ELF-1 (cell line): ENCODE measurements at places on chromosomes 5 and 9.

DNA sequence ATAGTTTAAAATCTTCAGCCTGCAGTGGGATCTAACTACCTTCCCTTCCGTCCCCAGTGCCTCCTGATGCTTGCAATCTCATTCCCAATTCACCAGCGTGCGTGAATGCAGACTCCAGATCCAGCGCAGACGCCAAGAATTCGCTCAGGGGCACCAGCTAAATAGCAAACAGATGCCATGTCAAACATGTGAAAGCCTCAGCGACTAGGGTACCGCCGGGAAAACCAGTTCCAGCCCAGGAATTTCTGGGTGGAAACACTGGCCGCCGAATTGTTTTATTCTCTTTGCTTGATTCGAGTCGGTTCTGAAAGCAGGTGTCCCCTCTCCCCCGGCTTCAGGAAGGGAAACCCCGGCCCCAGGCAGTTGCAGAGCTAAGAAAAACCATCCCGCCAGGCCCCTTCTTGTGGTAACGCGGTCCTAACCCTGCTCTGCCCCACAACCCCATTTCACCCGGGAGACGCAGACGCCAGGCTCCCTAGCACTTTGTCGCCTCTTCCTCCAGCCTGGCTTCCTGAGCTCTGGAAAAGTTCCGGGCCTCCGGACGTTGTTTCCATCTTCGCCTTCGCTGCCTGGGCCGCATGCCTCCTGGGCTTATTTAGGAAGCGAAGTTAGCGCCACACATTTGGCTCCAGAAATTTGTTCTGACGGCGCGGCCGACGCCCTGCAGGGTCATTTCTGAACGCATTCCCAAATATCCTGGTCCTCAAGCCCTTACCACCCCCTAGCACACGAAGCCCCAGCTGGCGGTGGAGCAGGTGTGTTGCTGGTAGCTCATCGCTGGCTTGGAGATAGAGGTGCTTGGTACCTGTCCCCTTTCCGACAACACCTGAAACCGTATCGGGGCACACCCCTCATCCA lies 665 bp upstream of the LVRN start:
- peak; percentile 73 for DNase-seq

DNA sequence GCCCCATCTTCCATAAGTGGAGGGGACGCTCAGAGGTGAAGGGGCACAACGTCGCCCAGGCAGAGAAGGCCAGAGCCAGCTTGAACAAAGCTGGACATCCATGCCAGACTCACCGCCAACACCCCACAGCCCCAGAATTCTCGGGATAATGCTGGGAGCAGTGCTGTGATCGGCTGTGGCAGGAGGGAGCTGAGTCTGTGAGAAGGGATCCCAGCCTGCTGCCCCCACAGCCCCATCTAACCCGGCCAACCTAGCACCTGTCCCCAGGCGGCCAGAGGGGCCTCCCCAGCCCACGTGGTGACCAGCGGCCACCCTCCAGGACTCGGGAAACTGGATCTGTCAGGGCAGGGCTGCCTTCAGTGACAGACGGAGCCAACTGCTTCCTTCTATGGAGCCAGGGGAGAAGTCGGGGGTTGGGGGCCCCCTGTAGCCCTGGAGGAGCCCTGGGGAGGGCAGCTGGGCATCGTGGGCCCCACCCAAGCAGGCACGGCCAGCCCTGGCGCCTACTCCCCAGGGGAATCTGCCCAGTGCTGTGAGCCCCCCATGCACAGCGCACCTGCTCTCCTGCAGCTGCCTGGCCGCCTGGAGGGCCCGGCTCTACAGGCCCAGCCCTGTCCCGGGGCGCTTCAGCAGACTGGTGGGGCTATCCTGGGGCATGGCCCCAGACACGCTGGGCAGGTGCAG lies 6.0 kb downstream of the BRD3 start:
- DNase-seq, result no peak

DNA sequence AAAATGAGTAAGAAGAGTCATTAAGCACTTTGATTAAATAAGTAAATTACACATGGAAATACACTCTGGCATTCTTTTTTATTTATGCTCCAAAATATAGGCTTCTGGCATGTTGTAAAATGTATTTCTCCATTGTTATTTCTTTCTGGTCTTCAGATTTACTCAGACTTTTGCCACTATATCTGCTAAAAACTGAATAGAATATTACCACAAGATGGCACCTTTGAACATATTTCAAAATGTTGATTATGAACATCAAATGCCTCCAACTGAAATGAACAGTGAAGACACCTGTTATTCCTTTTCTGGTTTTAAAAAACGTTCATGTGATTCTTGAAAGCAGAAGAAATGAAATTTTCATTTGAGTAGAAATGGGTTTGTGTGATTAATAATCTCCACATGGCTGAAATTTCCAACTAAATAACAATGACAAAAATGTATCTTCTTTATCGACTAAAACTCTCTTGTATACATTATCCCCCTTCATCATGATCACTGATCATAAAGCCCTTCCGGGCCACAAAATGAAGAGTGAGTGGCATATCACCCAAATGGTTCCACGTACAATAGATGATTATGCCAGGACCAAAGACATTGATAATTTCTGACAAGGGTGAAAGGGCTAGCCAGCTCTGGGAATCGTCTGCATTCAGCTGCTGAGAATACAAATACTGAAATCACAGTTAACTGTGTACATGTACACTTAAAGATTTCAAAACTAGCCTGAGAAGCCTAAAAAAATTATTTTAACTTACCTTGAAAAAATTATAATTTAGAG lies 23.8 kb downstream of the TYRP1 start:
- no peak for DNase-seq

DNA sequence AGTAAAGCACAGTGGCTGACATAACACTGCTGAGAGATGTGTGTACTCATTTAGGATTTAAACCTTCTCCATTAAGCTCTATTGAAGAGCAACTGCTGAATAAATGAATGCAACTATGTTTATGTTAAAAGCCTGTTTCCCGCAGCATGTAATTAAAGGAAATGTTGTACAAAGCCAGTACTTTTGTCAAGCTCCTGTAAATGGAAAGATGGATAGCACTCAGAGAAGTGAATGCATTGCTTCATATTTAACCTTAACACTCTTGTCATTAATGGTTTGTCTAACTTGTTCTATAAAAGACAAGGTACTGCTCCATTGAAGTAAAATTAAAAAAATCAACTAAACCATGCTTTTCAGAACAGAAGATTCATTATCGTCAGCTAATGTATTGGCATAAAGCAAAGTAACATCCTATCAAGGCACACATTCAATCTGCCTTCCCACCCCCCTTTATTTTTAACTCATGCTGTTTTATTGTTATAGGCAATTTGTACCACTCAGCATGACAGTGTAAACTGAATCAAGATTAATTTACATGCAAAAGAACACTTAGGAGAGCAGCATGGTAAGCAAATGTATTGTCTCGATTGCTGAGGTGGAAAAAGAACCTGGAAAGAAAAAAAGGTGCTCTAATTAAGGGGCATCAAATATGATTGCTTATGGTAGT lies 240.9 kb upstream of the TBCA start:
- peak; percentile 27 for DNase-seq

GRCh38 chr5:140609126-140609525 lies 23.8 kb downstream of the CD14 start:
- DNase-seq, result no peak

DNA sequence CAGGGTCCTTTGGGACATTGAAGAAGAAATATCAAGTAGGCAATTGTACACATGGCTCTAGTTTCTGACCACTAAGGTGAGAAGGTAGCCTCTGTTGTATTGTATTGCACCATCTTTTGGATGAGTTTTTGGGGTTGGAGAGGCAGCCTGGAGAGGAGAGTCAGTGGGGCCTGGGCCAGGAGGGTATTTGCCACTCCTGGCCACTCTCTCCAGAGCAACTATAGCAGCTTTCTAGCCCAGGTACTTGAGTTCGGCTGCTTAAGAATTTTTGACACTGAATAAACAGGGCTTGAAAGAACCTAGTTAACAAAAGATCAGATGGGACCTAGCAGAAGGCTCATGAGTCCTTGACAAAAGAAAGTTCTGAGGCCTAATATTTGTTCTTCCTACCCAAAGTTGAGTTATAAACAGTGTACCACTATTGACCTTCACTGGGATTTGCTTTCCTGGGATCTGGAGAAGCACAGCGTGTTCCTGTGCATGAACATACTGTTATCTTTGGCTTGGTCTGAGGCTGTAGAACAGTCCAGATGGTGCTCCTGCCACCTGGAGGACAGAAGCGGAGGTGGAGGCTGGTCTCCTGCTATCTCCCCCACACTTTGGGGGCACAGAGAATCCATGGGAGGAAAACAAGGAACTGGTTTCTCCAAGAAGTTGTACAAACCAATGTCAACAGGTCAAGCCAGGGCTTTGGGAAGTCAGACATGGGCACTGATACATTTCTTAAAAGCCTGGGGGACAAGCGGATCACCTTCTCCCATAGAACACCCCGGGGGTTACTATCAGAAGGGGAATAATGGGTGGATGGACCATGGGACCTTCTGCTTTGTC lies 110.4 kb upstream of the LIFR start:
- peak; percentile 49 for DNase-seq

GRCh38 chr5:93273176-93273575 lies 307.8 kb downstream of the NR2F1-AS1 start:
- no peak for DNase-seq

- DNase-seq, result no peak
Measured at GRCh38 chr5:68928617-68929302, 165.1 kb upstream of the SLC30A5 start.

DNA sequence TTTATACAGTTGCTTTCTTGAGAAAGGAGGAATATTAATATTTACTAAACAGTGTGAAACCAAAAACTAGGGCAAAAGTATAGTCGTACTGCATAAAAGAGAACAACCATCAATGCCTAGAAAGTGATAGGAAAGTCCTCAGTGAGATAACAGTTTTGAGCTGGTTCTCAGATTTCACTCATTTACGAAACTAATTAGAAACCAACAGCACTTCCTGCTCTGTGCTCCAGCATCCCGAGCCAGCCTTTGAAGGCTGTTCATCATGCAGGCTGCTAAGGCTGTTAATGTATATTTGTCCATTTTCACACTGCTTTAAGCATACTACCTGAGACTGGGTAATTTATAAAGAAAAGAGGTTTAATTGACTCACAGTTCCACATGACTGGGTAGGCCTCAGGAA lies 2039.9 kb downstream of the EFNA5 start:
- no peak for DNase-seq

GRCh38 chr9:26058111-26058895 lies 380.1 kb upstream of the TUSC1 start:
- DNase-seq, result no peak

- DNase-seq, result peak; percentile 69
Measured at GRCh38 chr9:82606492-82607382, 456.2 kb downstream of the RASEF start.

DNA sequence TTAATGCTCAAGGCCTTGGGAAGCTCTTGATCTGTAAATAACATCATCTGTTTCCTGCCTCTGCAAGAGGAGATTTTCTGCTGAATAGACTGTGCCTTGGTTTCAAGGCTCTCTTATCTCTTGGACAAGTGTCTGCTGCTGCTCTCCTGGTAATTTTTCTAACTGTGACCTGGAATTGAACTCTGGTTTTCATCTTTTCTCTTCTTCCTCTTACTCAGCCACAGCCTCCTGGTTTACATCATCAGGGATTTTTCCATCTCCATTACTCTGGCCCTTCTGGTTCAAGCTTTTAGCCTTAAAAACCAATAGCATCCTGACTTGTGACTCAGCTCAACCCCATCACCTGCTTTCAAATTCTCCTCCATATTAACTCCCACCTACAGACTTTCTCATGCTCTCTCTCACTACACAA lies 49.6 kb upstream of the ITGA1 start:
- DNase-seq, result peak; percentile 3

GRCh38 chr5:118095115-118095514 lies 893.2 kb downstream of the DTWD2 start:
- no peak for DNase-seq

- DNase-seq, result no peak
Measured at GRCh38 chr9:108953983-108954574, 19.9 kb downstream of the ABITRAM start.

- DNase-seq, result no peak
Measured at GRCh38 chr5:158821331-158821730, 278.4 kb downstream of the EBF1 start.

DNA sequence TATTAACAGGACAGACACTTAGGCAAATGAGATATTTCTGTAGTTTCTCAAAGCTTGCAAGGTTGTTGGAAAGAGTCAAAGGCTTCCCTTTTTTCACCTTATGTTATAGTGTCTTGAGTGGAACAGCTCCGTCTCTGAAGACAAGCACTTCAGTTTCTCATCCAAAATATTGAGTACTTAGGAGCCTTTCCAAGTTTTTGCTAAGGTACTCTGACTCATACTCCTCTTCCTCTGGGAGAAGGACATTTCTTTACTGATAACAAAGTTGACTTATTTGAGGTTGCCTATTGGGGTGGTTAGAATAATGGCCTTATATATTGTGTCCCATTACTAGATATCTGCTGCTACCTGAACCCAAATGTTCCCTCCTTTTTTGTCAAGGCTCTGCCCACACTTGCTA lies 869.6 kb downstream of the MAT2B start:
- no peak for DNase-seq

- DNase-seq, result no peak
Measured at GRCh38 chr5:96219580-96220281, 213.3 kb downstream of the PCSK1 start.

DNA sequence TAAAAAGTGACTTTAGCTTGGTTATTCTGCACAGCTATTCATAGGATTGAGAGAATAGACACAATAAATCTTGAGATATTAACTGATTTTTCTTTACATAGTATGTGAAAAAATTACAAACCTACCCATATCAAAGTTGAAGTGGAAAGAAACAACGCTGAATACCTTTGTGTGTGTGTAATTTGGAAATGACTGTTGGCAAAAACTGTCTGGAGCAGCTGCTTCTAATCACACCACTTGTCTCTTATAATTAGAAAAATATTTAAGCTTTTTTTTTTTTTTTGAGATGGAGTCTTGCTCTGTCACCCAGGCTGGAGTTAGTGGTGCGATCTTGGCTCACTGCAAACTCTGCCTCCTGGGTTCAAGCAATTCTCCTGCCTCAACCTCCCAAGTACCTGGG lies 110.8 kb upstream of the POC5 start:
- DNase-seq, result no peak

DNA sequence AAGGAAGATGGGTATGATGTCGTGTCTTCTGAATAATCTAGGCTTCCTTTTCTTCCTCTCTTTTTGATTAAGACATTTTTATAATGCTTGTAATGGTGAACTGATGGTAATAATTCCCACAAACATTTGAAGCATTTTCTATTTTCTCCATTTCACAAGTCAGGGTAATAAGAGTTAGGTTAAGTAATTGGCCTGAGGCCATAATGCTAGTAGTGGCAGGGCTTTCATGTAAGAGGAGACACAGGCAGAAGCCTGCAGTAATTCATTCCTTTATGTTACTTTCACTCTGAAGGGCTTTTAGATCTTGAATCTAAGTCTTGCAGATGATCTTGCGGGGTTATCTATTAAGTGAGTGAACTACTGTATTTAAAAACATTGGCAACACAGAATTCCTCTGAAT lies 374.9 kb downstream of the MAT2B start:
- DNase-seq, result no peak

GRCh38 chr5:134153241-134153640 lies 23.5 kb downstream of the SKP1 start:
- no peak for DNase-seq

GRCh38 chr9:136694872-136695247 lies 7.6 kb upstream of the AGPAT2 start:
- DNase-seq, result no peak
